ENCODE measurements at places on chromosomes 1 and 21.

DNA sequence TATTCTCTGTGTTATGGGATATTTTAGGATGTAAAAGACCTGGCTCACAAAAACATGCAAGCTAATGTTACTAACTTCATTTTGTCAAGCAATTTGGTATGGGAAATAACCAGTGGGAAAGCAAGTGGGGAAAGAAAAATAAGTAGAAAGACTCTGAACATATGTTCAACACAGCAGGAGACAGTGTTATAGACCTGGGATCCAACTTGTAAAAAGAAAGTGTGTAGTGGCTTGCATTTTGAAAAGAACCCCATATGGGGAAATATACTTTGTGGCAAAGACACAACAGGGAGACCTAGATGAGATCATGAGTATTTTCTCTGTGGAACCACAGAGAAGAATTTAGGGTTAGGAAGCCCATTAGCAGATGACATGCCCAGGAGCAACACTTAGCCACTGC is 212.7 kb upstream of the NRIP1 start:
- no peak for DNase-seq

GRCh38 chr1:88150330-88150729 is 533.7 kb upstream of the PKN2 start:
- no peak for DNase-seq

GRCh38 chr1:225868631-225869330 is 13.4 kb downstream of the TMEM63A start:
- DNase-seq: no peak

- no peak for DNase-seq
Observed at GRCh38 chr1:93604411-93604810, 77.2 kb downstream of the BCAR3 start.

DNA sequence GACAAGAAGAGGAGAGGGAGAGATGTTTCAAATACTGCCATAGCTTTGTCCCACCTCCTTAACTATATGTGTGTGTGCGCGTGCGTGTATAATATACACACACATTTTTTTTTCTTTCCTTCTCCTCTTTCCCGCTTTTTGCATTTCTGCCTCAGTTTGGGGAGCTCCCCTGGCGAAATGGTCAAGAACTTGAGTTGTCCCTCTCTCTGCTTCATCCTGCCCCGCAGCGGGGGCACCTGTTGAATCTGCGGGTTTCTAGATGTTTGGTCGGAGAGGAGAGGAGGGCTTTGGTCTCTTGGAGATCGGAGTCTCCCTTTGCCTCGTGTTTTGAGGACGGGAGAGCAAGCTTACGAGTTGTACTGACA is 504 bp downstream of the SCCPDH start:
- DNase-seq: no peak

- DNase-seq: peak; percentile 71
Observed at GRCh38 chr21:41366522-41367151, 4.8 kb downstream of the MX2 start.

DNA sequence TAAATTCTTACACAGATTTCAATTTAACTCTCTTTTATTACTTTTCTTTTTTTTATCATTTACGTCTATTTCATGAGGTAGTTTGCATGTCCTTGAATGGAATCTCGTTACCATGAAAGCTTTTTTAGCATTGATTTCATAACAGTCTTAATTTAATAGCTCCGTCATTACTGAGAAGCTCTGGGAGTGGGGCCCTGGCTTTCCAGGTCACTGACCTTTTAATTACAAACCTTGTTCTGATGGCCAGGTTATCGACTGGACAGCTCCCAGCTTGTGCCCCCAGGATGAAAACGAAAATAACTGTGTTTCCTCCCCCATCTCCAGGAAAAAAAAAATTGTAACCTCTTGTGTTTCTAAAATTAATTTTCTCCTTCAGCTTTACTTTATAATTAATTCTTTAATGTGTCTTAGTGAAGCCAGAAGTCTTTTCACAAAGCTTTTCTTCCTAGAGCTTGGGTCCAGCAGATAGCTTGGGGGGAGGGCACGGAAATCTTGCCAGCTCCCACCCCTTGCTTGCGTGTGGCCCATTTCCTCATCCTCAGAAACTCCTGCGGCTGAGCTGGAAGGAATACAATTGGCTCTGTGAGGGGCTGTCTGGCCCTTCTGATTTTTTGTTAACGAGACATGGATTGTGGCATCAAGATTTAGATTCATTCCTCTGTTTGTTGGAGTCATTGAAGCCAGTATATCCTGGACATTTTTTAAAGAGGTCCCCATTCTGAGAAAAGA is 65.7 kb downstream of the PEX14 start:
- DNase-seq: peak; percentile 73

All from sigmoid colon (tissue), 7 donors.